ENCODE measurements at places on chromosomes 5 and 9.
A peak's percentile ranks its signal among the peaks of the same experiment; 100 is the strongest.

- DNase-seq, result no peak
These were observed 63.3 kb downstream of the PRRC1 start for GRCh38 chr5:127580731-127581130.

GRCh38 chr5:95392593-95393182 lies 1.5 kb downstream of the FAM81B start:
- DNase-seq, result no peak

DNA sequence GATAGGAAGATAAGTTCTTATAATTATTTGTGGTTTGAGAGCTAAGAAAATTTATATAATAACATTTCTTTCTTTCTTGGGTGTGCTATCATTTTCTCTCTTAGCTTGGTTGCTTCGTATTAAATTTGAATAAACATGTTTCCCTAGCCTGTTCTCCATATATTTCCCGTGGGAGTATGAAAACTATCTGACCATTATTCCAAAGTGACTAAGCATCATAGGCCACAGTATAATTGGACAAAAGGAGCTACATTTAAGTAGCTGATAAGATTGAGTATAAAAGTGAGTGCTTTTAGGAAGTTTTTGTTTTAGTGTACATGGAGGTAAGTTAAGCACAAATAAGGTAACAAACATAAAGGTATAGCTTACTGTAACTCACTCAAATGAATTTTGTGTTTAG lies 8.4 kb upstream of the OSMR start:
- DNase-seq, result no peak

DNA sequence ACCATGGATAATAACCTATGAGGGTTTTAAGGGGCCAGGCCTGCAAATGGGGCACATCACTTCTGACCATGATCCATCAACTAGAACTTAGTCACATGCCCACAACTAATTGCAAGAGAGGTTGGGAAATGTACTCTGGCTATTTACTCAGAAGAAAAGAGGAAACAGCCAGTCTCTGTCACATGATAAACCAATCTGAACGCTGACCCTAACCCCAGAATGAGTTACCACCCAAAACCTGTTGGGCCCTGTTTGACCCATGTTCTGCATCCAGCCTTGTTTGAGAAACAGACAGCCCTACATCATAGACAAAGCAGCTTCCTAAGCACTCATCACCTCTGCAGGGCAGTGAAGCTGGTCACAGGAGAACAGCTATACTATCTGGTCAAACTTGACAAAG lies 5.8 kb downstream of the MACROH2A1 start:
- DNase-seq, result no peak

DNA sequence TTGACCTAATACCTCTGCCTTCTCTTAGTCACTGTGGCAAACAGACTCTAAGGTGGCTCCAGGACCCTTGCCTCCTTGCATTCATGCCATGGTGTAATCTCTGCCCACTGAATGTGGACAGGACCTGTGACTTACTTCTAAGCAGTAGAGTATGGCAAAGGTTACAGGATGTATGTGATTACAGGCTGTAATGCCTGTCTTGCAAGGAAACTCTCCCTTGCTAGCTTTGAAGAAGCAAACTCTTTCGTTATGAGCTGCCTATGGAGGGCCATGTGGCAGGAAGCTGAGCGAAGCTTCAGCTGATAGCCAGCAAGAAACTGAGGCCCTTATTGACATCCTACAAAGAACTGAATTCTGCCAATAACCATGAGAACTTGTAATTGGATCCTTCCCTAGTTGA lies 103.3 kb upstream of the HMHB1 start:
- no peak for DNase-seq

- DNase-seq, result no peak
These were observed 848.0 kb downstream of the PTPRD start for GRCh38 chr9:9764821-9765220.

GRCh38 chr9:124537926-124538325 lies 30.7 kb upstream of the NR5A1 start:
- no peak for DNase-seq

GRCh38 chr9:111659691-111660090 lies 1.7 kb upstream of the GNG10 start:
- DNase-seq, result no peak

DNA sequence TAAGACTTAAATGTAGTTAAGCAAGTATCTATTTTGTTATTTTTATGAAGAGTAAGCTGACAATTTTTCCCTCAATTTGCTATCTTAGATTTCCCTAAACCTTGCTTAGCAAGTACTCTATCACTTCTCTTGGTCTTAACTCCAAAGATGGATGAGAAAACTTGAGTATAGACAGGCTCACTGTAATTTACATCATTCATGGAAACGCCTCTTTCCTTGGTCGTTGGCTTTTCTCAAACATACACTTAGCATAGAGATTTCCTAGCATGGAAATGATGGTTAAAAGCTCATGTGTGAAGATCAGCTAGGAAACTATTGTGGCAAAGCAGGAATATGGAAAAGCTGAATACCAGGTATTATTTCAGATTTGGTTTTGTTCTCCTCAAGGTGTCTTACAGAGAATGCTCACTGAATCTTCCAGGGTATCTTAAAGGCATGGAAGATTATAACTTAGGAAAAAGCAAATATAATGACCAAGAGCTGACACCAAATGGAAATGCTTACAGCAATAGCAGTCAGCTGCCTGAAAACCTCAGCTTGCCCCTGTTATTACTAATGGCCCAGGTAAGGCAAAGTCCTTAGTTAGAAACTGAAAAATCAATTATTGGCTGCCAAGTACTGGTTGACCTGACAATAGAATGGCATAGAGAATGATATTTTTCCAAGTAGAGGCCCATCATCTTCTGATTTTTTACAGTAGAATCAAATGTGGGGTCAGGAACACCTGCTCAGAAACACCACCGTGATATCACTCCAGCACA lies 84.8 kb downstream of the SEMA5A start:
- no peak for DNase-seq

DNA sequence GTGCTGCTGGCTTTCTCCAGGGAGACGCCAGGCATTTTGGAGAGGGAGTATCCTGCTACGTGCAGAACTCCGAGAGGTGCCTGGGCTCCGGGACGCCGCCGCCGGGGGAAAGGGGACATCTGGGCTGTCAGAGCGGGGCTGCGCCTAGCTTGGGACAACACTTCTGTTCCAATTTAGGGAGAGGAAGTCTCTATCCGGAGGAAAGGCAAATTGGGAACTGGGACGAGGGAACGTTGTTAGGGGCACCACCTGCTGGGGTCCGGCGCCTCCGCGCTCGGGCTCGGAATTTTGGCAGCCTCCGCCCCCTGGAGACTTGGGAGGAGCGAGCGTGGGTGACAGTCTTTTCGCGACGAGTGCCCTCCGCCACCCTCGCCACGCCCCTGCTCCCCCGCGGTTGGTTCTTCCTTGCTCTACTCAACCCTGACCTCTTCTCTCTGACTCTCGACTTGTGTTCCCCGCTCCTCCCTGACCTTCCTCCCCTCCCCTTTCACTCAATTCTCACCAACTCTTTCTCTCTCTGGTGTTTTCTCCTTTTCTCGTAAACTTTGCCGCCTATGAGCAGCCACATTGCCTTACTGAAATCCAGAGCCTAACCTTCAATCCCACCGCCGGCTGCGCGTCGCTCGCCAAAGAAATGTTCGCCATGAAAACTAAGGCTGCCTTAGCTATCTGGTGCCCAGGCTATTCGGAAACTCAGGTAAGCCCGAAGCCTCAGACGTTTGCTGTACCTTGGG lies 1.6 kb downstream of the TSLP start:
- peak; percentile 35 for DNase-seq

DNA sequence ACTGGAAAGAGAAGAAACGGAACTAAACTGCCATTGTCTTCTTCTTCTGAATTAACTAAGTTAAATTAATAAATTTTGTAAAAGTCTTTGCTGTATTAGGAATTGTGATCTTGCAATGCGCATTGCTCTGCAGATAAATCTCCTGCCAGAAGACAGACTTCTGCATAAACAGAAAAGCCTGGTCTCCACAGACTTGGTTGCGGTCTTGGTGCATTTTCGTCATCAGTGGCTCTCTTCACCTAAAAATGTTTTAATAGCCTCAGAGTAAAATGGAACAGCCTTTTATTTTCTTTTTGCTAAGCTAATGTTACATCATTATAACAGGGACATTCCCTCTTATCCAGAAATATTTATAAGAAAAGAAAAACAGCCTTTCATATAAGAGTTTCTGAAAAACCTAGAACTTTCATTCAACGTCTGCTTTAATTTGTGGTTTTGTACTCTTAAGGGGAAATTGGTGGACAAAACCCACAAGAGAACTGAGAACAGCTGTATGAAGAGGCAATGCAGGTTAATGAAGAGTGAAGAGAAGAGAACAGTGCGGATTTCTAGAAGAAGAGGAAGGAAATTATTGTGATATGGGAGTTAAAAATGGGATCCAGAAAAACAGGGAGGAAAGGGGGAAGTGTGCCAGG lies 10.1 kb downstream of the IFNA5 start:
- DNase-seq, result no peak

GRCh38 chr5:111930449-111930848 lies 173.5 kb upstream of the NREP start:
- DNase-seq, result no peak

DNA sequence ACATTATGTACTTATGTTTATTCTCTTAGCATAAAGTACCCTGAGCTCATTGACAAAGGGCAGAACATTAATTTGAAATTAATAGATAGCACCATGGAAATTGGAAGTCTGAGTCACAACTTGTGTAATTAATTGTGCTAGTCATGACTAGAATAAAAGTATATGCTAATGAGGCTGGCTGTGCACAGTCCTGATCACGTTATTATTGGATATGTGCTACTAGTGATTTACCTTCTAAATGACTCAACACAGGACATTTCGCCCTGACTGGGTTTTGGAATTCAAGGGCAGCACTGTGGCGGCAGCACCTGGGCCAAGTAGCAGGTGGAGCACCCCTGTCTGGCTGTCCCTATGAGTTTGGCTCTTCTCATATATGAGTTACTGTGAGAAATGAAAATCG lies 341.8 kb downstream of the ICE1 start:
- no peak for DNase-seq

DNA sequence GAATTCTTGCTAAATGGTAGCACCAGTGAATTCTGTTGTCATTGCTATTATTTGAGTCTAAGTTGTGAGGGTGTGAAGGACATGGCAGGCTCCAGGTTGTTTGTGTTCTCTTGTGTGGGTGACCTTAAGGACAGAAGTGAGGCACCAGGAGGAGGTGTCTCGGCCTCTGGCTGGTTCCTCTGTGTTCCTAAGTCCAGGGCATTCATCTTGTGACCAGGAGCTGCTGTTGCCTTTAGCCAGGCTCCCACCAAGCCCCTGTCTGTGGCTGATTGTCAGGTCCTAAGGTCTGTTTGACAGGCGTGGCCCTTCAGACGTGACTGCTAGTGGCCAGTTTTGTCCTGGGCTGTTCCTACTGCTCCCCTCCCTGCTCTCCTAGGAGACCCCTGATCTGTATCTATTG lies 89.4 kb downstream of the ANGPTL2 start:
- DNase-seq, result no peak

DNA sequence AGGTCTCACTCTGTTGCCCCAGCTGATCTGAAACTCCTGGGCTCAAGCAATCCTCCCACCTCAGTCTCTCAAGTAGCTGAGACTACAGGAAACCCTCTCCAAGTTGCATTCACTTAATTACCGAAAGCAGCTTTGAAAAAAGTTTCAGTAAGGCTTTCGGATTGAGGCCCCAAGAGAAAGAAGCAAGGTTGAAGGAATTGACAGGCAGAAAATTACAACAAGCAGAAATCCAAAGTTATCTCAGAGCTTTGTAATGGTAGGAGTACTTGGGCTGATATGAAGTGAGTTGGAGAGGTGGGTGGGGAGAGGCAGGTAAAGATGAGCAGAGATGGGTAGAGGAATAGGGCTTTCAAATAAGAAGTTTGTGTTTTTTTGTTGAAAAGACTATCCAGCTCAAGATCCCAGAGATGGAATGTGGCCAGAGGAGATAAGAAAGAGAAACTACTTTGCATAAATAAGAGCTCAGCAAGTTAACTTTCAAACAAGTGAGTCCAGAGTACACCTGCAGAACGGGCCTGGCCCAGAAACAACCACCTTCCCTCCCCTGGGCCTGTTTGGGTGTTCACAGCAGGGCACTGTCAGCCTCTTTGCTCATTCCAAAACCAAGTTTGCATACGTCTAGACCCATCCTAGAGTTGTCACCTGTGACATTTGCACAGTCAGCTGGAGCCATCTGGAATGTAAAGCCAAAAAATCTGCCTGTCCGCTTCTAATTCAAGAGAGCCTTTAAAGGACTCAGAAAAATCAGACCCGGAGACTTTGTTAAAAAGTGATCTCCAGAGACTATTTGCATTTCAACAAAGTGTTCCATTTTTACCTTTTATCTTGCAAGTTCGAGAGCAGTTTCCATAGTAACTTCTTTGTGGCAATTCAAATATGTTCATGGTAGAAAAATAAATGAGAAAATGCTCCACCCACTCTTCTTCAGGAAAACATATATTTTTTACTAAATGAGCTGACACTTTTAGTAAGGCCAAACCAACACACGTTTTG lies 2.2 kb upstream of the CLINT1 start:
- DNase-seq, result no peak

GRCh38 chr5:154784856-154785255 lies 29.7 kb downstream of the LARP1 start:
- no peak for DNase-seq

DNA sequence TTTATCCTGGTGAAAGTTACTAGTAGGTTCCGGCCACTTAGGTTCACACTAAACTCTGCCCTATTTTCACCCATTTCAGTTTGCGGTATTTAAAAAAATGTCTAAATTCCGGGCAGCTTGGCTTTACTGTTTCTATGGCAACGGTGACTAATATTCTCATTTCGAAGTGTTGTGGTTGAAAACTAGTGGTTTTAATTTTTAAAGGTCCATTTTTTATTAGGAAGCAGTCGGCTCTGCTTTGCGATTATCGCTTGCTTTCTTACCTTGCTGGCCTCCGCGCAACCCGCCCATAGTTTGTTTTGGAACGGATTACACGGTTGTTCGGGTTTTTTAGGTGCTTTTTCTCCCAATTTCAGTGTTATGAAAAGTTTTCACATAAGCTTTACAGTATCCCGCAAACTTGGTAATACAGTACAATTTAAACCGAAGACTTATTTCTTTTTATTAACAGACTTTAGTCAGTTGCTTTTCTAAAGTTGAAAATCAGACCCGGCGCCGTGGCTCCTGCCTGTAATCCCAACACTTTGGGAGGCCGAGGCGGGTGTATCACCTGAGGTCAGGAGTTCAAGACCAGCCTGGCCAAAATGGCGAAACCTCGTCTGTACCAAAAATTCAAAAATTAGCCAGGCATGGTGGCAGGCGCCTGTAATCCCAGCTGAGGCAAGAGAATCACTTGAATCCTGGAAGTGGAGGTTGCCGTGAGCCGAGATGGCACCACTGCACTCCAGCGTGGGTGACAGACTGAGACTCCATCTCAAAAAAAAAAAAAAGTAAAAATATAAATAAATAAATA lies 1.6 kb downstream of the KDM4C start:
- DNase-seq, result no peak

- DNase-seq, result no peak
These were observed 11.1 kb downstream of the GLDC start for GRCh38 chr9:6634444-6634843.

- DNase-seq, result no peak
These were observed 33.9 kb upstream of the FOXB2 start for GRCh38 chr9:76985581-76985980.

GRCh38 chr5:178389026-178389729 lies 156.6 kb upstream of the PHYKPL start:
- DNase-seq, result no peak
